ENCODE measurements at places on chromosomes 7 and 10. TPM values are rescaled to one million over a fixed set of nuclear protein-coding genes. Genes with fewer than 3 reads are reported as not detected.

FIS1 gene
- 193 TPM for polyA plus RNA-seq

ZPBP gene
- polyA plus RNA-seq = not detected

GTF2IRD1 gene
- 8.0 TPM for polyA plus RNA-seq

FKBP6 gene
- polyA plus RNA-seq = not detected

ERVW-1 gene
- polyA plus RNA-seq = not detected

OR2A1 gene
- polyA plus RNA-seq = 0.05 TPM

TAF5 gene
- 1.8 TPM for polyA plus RNA-seq

PDK4 gene
- polyA plus RNA-seq = 93.5 TPM

SPDYE16 gene
- polyA plus RNA-seq = not detected

IDI2 gene
- polyA plus RNA-seq = not detected

TMEM196 gene
- polyA plus RNA-seq = not detected

YAE1 gene
- polyA plus RNA-seq = 29.4 TPM

TYSND1 gene
- 5.5 TPM for polyA plus RNA-seq

IL15RA gene
- 13.9 TPM for polyA plus RNA-seq

EPHA1 gene
- 4.7 TPM for polyA plus RNA-seq

SYCE1 gene
- 0.50 TPM for polyA plus RNA-seq

INA gene
- 0.92 TPM for polyA plus RNA-seq

EPO gene
- not detected for polyA plus RNA-seq

CRHR2 gene
- polyA plus RNA-seq = not detected
